Bronchus fibroblast of lung (primary cell): ENCODE measurements at places on chromosomes 5 and 9. TPM values are rescaled to one million over a fixed set of nuclear protein-coding genes. Genes with fewer than 3 reads are reported as not detected.

Gene DAB2IP
- 9.8 and 10.1 TPM in 2 replicates for total RNA-seq

Gene IFNB1
- not detected in 2 replicates for total RNA-seq

Gene CD274
- total RNA-seq, result 2.5 and 2.9 TPM in 2 replicates

Gene SAPCD2
- total RNA-seq, result 21.9 and 24.2 TPM in 2 replicates

Gene RMRP
- 46,048 and 56,930 TPM in 2 replicates for total RNA-seq

Gene HEMGN
- total RNA-seq, result not detected in 2 replicates

Gene NADK2
- total RNA-seq, result 14.7 and 17.7 TPM in 2 replicates

Gene FRRS1L
- under 0.01 TPM in 2 replicates for total RNA-seq

Gene RANBP3L
- not detected in 2 replicates for total RNA-seq

Gene OR13C3
- total RNA-seq, result not detected in 2 replicates

Gene PCDHB16
- total RNA-seq, result under 0.01 TPM in 1 of 2 replicates, not detected in the other

Gene JAK2
- total RNA-seq, result 3.4 and 4.2 TPM in 2 replicates

Gene LMX1B
- total RNA-seq, result not detected in 2 replicates

Gene SLC34A3
- not detected in 2 replicates for total RNA-seq

Gene NMUR2
- total RNA-seq, result not detected in 2 replicates

Gene FBXL7
- 6.7 and 6.8 TPM in 2 replicates for total RNA-seq

Gene LVRN
- under 0.01 TPM in 2 replicates for total RNA-seq

Gene SOX30
- 0.15 TPM in 1 of 2 replicates, not detected in the other for total RNA-seq

Gene ARRDC3
- 31.5 and 39.3 TPM in 2 replicates for total RNA-seq

Gene OTP
- total RNA-seq, result not detected in 2 replicates

Gene RNF208
- total RNA-seq, result 0.50 and 1.2 TPM in 2 replicates

Gene OCLN
- total RNA-seq, result 3.5 and 4.2 TPM in 2 replicates

Gene UCK1
- total RNA-seq, result 25.0 and 25.4 TPM in 2 replicates

Gene LRRC70
- total RNA-seq, result 0.17 and 0.30 TPM in 2 replicates

Gene BAAT
- total RNA-seq, result under 0.01 TPM in 1 of 2 replicates, not detected in the other

Gene TAF11L5
- not detected in 2 replicates for total RNA-seq

Gene PDGFRB
- 84.2 and 84.7 TPM in 2 replicates for total RNA-seq

Gene SPINK4
- total RNA-seq, result not detected in 2 replicates

Gene SLC45A2
- total RNA-seq, result under 0.01 TPM in 1 of 2 replicates, not detected in the other

Gene NIM1K
- 0.74 and 1.0 TPM in 2 replicates for total RNA-seq

Gene ANKRD18A
- total RNA-seq, result under 0.01 TPM in 2 replicates

Gene SPATA31E1
- total RNA-seq, result not detected in 2 replicates

Gene FCHO2
- 2.4 and 5.5 TPM in 2 replicates for total RNA-seq

Gene AQP7
- total RNA-seq, result not detected in 2 replicates

Gene PPIC
- total RNA-seq, result 16.8 and 22.5 TPM in 2 replicates

Gene CDX1
- not detected in 2 replicates for total RNA-seq

Gene C5orf52
- total RNA-seq, result not detected in 2 replicates

Gene CER1
- not detected in 2 replicates for total RNA-seq

Gene BNIP1
- 17.8 and 23.0 TPM in 2 replicates for total RNA-seq

Gene LIX1
- total RNA-seq, result not detected in 2 replicates

Gene SPATA31A3
- not detected in 2 replicates for total RNA-seq

Gene MARVELD2
- 2.1 and 2.2 TPM in 2 replicates for total RNA-seq

Gene TLR4
- not detected in 2 replicates for total RNA-seq

Gene UBE2QL1
- total RNA-seq, result not detected in 2 replicates

Gene DRD1
- total RNA-seq, result not detected in 2 replicates
